M059J (cell line): ENCODE measurements at places on chromosomes 1 and 21.

DNA sequence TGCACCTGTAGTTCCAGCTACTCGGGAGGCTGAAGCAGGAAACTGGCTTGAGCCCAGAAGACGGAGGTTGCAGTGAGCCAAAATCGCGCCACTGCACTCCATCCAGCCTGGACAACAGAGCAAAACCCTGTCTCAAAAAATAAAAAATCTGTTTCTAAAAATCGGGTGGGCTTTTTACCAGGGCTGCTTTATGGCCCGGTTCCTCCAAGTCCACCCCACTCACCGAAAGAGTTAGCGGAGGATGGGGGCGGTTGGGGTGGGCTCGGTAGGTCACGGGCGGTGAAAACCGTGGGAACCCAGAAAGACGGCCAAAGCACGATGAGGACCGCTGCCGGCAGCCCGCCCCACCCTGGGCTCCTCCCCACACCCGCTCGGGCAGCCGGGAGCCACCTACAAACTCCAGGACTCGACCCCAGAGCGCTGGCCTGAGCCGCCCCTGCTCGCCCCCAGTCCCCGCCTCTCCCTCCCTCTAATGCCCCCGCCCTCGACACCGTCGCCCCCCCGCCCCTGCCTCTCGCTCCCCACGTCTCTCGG, 846 bp upstream of the PER3 start:
- peak; percentile 77 for DNase-seq

- no peak for DNase-seq
Measured at GRCh38 chr21:45532826-45533360, 9.3 kb downstream of the SLC19A1 start.

DNA sequence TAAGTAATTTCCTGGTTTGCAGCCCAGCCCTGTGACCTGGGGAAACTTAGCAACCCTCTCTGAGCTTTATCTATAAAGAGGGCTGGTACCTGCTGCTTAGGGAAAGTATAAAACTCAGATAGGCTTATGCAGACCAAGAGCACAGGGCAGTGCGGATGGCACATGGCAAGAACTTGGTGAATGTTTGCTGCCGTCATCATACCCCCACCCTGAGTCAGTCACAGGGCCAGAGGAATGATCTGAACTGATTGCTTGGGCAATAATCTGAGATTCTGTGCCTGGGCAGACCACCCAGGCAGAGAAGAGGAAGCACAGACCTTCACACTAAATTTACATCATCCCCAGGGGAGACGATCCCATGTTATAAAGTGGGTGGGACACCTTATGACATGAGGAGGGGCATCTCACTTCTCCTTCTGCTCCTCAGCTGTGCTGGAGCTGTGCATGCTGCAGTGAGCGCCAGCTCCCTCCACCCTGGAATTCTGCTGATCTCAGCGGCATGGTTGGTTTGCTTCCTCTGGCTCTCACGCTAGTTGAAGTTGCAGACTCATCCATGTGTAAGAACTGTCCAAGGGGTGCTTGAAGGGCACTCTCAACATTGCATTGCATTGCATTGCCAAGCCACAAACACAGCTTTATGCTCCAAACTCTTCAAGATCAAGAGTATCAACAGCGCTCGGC, 197.1 kb downstream of the AJAP1 start:
- peak; percentile 10 for DNase-seq

- DNase-seq: peak; percentile 26
Measured at GRCh38 chr1:57468641-57469523, 45.0 kb upstream of the DAB1 start.

DNA sequence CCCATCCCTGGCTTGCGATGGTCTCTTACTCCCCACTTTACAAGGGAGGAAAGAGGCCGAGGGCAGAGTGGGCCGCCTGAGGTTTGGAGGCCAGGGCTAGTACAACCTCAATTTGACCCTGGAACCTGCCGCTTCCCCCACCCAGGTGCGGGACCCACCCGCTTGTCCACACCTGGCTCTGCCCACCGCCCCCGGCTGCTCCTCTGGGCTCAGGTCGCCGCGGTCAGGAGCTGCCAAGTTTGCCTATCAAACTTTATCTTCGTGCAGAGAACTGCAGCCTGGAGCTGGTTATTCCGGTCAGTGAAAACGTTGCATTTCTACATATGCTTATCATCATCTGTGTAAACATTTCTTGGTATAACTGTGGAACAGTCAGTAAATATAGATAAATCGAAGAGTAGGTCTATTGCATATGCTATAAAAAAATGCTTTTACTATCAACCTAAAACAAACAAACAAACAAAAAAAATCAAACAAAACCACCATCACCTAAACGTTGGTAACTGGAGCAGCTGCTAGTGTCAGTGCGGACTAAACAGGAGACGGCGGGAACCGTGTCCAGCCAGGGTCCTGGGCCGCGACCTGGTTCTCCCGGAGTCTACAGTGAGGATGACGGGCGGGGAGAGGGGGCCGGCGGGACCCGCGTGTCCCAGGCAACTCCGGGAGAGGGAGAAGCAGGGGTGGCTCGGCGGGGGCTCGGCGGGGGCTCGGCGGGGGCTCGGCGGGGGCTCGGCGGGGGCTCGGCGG, 906 bp upstream of the ADARB1 start:
- no peak for DNase-seq

- DNase-seq: no peak
Measured at GRCh38 chr1:175733722-175734121, 9.7 kb downstream of the TNR start.

DNA sequence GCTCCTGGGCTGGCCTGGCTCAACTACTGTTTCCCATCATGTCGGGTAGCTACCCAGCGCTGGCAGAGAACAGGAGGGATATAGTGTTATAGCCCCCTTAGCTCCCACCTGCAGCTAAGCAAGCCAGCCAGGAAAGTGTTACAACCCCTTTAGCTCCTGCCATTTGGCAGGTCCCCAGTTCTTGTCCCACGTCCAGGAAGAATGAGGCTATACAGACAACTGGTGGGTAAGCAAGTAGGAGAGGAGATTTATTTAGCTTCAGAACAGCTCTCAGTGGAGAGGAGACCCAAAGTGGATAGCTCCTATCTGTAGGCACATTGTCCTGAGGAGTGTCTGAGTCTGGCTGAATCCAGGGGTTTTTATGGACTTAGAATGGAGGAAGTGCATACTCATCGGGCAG, 741.1 kb upstream of the B3GALT2 start:
- no peak for DNase-seq

GRCh38 chr1:31923901-31924535, 14.2 kb downstream of the PTP4A2 start:
- no peak for DNase-seq

DNA sequence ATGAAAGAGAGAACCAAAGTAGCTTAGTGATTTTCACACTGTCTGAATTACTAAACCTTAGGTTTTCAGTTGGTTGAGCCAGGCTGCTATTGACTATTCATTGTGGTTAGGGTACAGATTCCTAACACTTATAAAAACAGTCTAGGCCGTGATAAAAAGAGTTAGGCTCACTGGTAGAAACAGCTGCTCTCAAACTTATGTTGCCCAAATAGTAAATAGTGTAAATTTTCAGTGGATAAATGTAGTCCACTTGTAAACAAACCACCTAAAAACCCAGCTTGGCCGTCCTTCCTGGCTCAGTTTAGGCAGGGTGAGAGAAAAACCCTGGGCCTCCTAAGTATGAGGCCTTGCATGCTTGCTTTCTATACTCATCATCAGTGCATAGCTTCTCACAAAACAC, 34.9 kb downstream of the ARID1A start:
- DNase-seq: no peak

GRCh38 chr1:25569597-25570396, 26.4 kb downstream of the LDLRAP1 start:
- DNase-seq: peak; percentile 18

DNA sequence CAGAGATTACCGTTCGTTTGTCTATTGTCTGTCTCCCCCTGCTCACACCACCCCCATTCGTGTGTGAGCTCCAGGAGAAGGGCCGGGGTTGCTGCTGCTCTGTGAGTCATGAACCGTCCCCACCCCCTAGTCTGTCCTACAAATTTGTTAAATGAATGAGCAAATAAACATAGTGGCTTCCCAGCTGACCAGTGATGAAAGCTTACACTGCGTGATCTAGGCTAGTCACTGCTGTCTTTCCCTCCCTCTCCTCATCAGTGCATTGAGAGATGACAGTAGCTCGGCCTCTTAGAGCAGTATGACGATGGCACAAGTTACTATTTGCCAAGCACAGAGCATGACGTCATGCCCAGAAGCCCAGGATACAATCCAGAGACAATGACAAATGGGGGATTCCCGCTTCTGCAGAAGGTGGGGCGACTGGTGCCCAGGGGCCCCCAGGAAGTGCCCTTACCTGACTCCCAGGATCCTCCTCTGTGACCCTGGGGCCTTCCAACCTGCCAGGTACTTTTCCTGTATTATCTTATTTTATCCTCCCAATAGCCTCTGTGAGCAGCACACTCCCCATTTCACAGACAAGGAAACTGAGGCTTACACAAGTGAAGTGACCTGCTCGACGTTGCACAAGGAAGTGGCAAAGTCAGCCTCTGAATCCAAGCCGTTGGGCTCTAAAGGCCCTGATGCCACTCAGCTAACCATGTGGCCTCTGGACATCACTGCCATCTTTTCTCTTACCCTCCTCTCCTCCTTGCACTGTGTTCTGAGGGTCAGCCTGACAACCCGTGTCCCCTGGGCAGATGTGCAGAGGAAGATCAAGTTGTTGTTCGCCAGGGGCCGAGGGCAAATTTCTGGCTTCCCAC, 8.6 kb upstream of the EPHA2 start:
- peak; percentile 98 for DNase-seq

DNA sequence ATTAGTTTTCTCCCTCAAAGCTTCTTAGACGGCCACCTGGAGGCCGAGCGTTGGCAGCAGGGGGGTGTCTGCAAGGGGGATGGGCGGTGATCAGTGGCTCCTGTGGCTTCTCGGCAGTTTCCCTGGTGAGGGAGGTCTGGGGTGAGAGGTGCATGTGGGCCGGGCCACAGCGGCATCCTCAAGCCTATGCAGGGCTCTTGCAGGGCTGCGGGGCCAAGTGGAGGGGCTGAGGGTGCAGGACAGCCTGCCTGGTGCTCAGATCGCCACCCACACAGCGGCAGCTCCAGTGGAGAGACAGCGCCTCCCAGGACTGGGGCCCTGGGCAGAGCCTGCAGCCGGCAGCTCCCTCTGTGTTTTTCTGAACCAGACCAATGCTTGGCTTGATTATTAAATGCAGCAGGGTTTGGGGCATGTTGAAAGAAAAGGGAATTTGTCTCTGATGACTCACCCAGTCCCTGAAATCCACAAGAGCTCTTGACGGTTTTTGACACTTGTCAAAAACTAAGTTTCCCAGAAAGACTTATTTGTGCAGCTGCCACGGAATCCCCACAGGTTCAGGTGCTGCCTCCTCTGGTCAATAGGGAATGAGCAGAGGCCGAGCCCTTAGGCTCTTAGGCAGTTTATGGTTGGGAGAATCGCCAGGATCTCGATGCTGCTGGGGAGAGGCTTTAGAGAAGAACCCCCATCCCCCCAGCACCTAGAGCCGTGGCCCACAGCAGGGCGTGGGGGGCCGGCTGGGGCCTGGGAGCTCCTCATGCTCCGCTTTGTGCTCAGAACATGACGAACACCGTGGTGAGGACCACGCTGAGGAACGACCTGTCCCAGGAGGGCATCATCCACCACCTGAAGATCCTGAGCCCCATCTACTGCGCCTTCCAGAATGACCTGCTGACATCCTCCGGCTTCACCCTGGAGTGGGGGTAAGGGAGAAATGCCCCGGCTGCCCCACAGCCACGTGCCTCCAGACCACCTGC, 54.7 kb downstream of the UMODL1 start:
- DNase-seq: peak; percentile 68

DNA sequence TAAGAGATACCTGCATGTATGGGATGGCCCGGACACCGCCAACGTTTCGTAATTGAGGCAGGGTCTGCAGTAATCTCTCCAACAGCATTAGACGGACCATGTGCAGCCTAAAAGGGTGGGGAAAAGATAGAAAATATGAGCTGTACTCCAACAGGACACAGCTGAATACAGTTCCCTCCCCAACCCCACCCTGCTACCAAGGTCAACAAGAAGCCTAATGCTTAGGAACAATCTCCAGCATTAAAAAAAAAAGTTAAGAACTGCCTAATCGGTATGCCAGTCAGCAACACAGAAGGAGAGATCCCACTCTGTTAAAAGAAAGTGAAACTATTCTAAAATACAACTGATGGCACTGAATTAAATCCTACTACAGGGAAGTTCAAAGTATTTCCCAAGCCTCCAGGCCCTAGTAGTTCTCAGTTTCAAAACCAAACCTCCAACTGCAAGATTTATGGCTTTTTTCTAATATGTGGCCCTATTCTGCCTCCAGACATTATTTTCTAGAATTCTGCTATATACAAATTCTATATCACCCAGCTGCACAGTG, 81.0 kb downstream of the UBR4 start:
- no peak for DNase-seq

GRCh38 chr1:81921851-81922462, 121.2 kb downstream of the ADGRL2 start:
- DNase-seq: no peak

DNA sequence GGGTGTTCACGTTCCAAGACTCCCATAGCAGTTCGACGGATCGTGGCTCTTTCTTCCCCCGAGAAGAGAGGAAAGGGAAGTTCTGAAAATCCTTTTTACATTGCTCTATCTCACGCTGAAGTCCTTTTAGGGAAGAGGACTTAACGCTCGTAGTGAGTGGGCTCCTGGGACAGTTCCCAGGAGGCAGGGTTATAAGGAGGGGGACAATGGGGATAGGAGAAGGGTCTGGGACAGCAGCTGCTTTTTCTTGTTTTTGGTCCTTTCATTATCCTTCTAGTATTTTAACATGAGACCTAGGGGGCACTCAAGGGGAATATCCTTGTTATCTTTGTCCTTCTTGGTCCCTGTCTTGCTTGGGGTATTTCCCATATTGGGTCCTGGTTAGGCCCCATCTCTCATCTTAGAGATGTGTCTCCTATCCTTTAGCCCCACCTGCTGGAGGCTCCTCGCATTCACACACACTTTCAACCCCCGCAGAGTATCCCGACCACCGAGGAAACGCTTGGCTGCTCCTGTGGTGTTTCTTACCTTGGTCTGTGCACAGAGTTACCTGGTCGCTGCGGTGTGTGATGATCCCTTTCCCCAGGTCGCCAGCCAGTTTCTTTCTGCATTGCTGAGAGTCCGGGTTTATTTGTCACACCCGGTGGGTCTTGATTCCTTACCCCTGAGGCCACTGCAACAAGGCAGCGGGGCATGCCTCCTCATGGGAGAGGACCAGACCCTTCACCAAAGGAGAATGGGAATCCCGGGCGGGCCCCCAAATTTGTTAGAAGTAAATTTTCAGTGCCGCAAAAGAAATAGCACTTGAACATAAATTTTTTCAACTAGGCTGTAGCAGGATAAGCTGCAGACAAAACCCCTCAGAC, 29.7 kb downstream of the SCCPDH start:
- DNase-seq: peak; percentile 49

- DNase-seq: no peak
Measured at GRCh38 chr1:214621236-214621635, 18.2 kb downstream of the CENPF start.

DNA sequence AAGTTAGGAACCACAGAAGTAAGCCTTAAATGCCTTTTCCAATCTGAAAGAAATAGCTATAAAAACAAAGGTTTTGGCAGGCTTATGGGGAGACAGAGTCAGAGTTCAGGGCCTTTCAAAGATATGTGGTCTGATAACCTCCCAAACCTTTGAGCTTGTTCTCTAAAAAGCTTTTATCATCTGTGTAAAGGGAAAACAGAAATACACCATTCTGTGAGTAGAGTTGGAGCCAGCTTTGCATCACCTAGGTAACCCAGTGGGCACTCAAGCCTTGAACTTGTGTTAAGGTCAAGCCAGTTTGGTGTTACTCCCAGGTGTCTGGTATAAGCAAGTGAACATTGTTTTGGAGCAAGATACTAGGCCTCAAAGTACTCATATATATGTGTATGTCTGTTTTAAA, 50.1 kb downstream of the LAMC1 start:
- peak; percentile 54 for DNase-seq
